ENCODE measurements at places on chromosomes 2 and 18.

GRCh38 chr2:176830362-176830761, 382.2 kb upstream of the HNRNPA3 start:
- DNase-seq: no peak

GRCh38 chr2:68041704-68042245, 21.0 kb downstream of the C1D start:
- DNase-seq: no peak

GRCh38 chr2:65660340-65660739, 227.9 kb upstream of the SPRED2 start:
- DNase-seq: no peak

- DNase-seq: no peak
These were observed 17.3 kb upstream of the FZD5 start for GRCh38 chr2:207787017-207787416.

- no peak for DNase-seq
These were observed 132.2 kb upstream of the ITGB6 start for GRCh38 chr2:160332318-160332717.

GRCh38 chr2:8121022-8121825, 560.6 kb upstream of the ID2 start:
- DNase-seq: no peak
